ENCODE measurements at places on chromosomes 3 and 15.
A peak's percentile ranks its signal among the peaks of the same experiment; 100 is the strongest.

- DNase-seq = no peak
These were observed 251.4 kb downstream of the MAGI1 start for GRCh38 chr3:65787340-65787739.

DNA sequence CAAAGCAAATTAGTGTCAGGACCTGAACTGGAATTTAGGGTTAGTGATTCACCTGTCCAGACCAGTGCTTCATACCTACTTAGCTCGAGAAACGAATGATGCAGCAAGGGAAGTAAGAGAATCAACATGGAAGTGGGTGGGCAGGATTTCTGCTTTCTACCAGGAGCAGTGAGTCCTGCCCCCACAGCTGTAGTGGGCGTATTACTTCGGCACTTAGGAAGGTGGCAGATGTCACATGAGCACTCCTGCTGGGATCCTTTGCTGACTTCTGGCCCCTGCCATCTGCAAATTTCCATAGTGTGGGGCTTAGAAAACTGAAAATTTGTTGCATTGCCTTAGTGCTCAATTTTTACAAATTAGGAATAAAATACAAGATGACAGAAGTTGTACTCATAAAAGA is 31.2 kb downstream of the RYR3 start:
- DNase-seq = no peak

DNA sequence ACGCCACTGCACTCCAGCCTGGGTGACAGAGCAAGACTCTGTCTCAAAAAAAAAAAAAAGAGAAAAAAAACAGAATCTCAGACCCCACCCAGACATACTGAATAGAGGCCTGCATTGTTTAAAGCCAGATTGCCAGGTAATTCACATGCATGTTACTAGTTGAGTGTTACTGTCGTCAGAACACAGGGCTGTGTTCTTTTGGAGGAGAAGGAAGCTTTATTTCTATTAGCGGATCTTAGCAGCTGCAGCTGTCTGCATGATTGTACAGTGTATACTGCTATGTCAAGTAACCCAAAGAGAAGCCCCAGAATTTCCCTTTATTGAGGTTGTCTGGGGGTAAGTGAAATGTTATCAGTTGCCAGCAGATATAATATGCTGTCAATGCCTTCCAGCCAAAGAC is 496.6 kb upstream of the NAALADL2 start:
- no peak for DNase-seq

- DNase-seq = no peak
These were observed 1.1 kb downstream of the TBC1D2B start for GRCh38 chr15:78076231-78077052.

DNA sequence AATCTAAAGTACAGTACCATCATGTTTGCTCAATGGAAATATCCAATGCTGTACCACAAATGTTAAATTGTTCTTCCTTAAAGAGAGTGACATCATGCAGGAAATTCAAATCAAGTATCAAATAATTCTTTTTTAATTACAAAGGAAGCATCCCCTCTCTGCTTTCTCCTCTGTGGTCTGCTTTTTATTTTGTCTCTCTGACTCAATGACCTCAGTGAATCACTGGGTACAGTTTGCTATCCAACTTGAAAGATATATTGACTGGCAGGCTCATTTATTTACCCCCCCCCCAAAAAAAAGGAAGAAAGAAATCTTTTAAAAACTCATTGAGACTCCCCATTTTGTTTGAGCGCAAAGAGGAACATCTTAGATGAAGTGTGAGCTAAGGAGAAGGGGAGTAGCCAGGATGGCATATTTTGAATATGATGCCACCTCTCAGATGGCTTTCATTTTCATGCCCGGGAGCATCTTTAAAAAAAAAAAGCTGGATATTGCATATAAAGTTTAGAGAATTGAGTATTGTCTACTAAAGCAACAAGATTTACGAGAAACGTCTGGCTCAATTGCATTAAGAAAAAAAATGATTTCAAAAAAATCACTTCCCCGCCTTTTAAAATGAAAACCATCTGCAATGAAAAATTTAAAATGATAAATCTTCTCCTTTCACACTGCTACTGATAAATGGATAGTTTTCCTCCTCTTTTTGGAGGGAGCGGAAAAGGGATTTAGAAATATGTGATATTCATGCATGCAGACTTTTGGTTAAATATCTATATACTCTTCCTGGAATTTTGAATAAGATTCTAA is 307.1 kb upstream of the DPH6 start:
- DNase-seq = no peak

GRCh38 chr3:177590826-177591225 is 393.5 kb upstream of the TBL1XR1 start:
- DNase-seq = no peak

- peak; percentile 76 for DNase-seq
These were observed 146.9 kb upstream of the GADL1 start for GRCh38 chr3:31041161-31041978.

DNA sequence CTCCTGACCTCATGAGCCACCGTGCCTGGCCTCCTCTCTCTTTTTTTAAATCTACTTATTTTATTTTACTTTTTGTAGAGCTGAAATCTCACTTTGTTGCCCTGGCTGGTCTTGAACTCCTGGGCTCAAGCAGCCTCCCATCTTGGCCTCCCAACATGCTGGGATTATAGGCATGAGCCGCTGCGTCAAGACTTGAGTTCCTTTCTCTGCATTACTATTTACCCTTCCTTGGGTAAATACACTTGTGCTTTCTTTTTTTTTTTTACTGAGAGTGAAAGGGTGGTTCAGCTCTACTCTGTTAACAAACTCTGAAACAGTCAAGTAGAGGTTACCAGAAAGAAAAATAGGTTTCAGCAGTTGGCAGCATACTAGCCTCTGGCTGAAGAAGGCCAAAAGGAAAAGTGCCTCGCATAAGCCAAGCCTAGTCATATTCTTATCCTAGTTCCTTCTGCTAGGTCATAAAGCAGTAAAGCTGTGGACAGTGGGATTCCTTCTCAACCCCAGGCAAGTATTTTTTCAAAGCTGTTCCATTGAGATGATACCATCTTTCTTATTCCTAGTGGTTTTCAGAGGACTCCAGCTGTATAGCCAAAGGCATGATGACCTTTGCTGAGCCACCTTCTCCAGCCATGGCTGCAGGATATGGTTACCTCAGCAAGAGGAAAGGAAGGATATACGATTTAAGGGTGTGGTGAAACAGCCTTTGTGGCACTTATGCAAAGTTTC is 135.1 kb downstream of the RBPMS2 start:
- DNase-seq = no peak

DNA sequence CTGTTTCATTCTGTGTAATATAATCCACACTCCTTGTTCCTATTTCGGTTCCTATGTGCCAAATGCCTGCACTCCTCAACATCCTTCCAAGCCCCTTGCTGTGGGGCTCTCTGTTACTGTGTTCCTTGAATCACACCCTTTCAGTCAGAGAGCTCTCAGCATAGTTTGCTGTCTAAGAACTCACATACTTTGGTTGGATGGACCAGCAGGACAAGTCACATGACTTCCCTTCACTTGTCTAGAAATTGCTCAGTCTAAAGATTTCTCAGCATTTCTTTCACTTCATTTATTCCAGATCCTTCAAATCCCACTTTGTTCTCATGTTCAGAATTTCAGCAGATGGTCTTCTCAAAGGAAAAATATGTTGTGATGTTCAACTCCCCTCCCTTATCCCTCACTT is 203.5 kb upstream of the PFN2 start:
- DNase-seq = no peak

DNA sequence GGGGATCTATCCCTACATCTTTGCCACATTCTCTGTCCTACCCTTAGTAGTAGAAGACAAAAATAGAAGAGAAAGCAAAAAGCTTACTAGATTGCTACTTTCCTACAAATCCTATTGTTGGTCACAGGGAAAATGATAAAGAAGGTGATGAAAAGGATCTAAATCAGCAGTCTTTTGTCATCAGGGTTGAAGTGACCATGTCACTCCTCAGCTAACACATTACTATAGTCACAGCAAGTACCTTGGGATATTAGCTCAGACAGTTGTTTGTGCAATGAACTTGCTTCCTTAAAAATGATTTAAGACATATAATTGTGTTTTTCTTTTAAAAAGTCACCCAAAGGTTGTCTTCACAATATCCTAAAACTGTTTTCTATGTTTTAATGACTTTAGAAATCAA is 6.3 kb downstream of the ST3GAL6 start:
- DNase-seq = no peak

Measured in AG08396 (cell line).